Stimulated activated CD4-positive, alpha-beta T cell treated with anti-CD3 and anti-CD28 coated beads, Interleukin-4, amount 100 ng/mL, for 24 hours (primary cell): ENCODE measurements at places on chromosomes 11 and 22.
A peak's percentile ranks its signal among the peaks of the same experiment; 100 is the strongest.

- peak; percentile 65 for DNase-seq
These were observed 3.8 kb upstream of the ADORA2A start for GRCh38 chr22:24423519-24424000.

DNA sequence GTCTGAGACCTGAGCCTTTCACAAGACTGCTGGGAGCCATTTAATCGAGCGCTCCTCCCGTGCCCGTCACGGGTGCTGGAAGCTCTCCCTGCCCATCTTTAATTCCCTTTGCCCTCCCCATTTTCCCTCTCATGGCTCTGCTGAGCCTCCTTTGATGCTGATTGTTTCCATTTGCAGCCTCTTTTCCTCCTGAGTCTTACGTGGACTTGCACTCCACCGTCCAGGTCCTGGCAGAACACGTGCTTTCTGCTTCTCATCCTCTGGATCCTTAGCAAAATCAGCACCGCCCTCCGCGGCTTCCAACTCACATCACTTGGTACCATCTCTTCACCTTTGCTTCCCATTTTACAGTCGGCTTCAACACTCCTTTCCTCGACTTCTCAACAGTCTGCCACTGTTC, 7.3 kb downstream of the IFT27 start:
- no peak for DNase-seq

GRCh38 chr22:45740236-45740635, 68.6 kb downstream of the ATXN10 start:
- DNase-seq: no peak

GRCh38 chr11:75338516-75339208, 12.8 kb downstream of the ARRB1 start:
- DNase-seq: peak; percentile 47

GRCh38 chr22:26853071-26853470, 195.7 kb downstream of the MIAT start:
- DNase-seq: no peak

DNA sequence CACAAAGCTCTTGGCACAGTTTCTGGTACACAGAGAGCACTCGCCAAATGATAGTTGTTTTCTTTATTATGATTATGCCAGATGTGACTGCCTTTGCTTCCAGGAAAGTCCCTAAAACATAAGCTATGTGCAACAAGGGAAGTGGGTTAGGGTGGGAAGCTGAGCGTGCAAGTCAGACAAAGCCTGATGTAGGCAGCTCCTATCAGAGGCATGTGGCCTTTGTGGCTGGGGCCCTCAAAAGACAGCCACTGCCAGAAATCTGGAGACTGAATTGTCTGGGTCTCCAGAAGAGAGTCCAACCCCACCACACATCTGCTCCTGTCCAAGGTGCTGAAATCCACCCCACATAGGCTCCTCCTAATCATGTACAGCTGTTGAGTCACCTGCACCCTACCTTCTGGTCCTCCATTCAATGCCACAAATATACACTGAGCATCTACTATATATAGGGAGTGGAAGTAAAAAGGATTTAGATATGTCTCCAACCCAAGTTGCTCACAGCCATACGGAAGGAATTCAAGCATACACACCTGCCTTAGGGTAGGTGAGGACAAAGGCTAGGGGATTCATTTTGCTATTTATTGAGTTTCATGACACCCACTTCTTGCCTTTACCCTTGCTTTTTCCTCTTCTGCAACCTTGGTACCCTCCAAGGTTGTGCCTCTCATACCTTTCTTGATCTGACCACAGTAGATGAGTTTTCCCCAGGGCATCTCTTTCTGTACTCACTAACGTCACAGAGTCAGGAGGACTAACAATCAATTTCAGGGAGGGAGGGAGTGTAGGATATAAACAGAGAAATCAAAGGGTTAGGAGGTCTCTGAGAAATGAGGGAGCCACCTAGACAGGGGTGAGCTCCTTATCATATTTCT, 12.4 kb downstream of the SEC14L3 start:
- no peak for DNase-seq

DNA sequence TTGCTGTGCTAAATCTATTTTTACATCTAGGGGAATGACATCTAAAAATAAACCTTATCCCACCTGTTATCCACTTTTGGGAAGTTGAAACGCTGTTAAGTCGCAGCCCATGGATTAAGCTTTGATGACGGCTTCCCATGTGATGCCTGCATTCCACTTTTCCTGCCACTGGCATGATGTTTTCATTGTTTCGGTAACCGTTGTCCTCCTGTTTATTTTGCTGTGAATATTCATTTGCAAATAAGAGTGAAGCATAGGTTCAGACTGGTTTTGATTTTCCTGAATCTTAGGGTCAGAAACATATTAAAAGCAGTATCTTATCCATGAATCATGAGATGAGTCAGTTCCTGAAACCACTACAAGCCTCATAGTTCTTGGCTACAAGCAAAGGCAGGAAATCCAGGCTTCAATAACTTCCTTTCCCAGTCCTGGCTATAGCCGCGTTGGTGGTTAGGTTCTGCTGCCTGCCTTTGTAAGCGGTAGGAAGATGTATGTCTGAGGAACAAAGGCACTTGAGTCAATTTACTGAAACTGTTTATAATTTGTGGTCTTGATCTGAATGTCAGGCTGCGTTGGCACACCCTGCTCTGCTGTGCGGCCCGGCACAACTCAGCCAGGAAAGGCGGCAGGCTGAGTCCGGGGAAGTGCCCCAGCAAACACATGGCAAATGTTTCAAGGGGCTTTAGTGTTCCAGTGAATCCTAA, 19.4 kb downstream of the TEAD1 start:
- DNase-seq: no peak

- DNase-seq: no peak
These were observed 120.9 kb upstream of the ZC3H12C start for GRCh38 chr11:109972181-109972715.

- no peak for DNase-seq
These were observed 20.6 kb downstream of the TSPAN4 start for GRCh38 chr11:863023-863909.

DNA sequence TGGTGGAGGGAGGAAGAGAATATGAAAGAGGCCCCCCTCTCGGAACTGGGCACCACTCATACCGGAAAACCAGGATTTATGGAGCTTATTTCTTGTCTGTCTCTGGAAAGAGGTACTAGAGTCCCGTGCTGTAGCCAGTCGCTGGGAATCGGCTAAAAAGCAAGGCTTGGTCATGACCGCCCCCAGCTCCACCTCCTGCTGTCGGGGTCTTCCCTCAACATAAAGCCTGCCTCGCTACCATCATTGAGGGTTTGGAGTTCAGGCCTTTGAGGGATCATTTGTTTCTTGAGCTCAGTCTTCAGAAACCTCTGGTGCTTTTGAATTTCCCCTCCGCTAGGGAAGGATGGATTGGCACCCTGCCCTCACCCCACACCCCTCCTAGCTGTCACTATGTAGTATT, 97.1 kb downstream of the TSPAN18 start:
- no peak for DNase-seq

DNA sequence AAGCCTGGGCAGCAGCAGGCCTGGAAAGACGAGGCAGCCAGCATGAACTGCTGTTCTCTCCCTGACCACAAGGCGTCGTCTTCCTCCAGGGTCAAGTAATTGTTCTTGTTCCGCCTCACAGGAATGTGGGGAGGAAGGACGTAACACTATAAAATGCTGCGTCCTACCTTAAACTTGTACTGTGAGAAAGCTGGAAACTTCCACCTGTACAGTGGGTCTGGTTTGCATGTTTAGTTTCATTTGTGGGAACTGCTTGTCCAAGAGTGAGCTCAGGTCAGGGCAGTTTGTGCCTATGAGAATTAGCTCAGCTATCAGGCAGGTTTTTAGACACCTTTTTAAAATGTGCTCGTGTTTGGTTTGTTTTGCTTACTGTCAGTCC, 55.2 kb downstream of the PANX1 start:
- DNase-seq: peak; percentile 15

DNA sequence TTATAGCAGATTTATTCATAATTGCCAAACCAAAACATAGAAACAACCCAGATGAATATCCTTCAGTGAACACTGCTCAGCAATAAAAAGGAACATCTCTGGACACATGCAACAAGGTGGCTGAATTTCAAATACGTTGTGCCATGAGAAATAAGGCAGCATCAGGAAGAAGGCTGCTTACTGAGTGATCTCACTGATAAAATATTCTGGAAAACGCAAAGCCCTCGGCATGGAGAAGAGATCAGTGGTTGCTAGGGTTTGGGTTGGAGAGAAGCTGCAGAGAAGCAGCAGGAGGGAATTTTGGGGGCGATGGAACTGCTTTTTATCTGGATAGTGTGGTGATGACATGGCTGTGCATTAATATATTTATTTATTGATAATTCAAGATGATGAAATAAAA, 11.0 kb upstream of the SHANK2 start:
- no peak for DNase-seq

- no peak for DNase-seq
These were observed 369.3 kb downstream of the CADM1 start for GRCh38 chr11:115134926-115135325.

DNA sequence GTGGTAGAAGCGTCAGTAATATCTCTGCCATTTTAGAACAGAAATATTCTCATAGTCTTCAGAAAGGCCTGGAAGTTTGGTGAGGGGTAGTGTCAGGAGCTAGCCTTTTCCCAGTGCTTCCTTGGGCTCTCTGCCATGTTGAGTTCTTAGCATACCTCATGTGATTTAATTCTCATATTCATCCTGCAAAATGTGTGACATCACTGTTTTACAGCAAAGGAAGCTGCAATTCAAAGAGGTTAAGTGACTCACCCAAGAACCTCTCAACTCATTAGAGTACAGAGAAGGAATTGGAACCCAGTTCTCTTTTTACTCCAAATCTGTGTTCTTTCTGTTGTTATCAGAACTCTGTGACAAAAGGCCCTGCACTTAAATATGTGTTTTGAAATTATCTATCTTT, 72.1 kb downstream of the RNF169 start:
- DNase-seq: no peak

GRCh38 chr22:50228366-50228765, 16.5 kb downstream of the TUBGCP6 start:
- DNase-seq: no peak

- no peak for DNase-seq
These were observed 31.8 kb downstream of the PPFIBP2 start for GRCh38 chr11:7545611-7546010.

DNA sequence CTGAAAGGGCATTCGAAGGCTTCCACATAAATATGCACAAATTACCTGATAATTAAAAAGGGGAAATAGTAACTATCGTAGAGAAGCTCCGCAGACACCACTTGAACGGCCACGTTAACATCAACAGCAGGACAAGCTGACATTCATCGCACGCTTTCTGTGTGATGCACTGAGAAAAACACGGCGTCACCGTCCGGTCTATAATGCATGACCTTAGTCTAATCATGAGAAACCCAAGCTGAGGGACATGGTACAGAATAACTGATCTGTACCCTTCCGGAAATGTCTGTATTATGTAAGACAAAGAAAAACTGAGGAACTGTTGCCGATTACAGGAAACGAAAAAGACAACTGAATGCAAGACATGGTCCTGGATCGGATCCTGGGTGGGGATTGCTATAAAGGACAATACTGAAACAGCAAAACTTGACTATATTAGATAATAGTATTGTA, 678 bp upstream of the RANGAP1 start:
- DNase-seq: peak; percentile 46

DNA sequence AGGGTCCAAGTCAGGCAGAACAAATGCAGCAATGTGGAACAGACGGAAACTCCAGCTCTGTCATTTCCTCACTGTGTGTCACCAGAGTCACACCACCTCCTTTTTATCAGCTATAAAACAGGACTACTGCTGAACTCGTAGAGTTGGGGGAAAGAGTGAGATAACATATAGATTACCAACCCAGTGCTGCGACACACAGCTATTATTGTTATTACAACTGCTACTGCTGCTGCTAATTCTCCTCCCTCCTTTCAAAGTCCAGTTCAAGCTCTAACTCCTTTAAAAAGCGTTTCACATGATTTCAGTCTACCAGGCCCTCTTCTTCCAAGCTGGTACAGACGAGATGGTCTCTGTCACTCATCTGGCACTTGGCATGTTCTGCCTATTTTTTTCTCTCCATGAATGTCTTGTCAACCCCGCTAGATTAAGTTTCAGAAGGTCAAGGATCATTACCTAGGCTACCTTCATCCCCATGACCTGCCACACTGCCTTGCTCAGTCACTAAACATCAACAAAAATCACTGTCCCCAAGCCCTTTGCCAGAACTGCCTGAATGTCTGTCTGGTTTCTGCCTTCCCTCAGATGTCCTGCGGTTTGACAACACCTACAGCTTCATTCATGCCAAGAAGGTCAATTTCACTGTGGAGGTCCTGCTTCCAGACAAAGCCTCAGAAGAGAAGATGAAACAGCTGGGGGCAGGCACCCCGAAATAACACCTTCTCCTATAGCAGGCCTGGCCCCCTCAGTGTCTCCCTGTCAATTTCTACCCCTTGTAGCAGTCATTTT, 3.7 kb upstream of the MTFP1 start:
- peak; percentile 22 for DNase-seq

DNA sequence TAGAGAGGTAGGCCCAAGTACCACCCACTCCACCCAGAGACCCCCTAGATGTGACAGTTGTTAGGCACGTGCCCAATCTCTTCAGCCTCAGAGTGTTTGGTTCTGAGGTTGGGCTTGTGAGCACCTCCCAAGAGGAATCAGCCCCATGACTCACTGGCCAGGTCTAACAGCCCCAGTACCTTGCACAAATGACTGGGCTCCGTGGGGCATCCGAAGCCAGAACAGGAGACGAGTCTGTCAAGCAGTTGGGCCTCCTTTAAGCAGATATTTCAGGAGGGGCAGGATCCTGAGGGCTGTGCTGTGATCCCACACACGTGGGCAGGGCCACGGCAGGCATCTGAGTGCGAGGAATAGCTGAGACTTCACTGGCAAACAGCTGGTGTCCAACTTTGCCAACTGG, 29.1 kb upstream of the FGF19 start:
- DNase-seq: no peak

DNA sequence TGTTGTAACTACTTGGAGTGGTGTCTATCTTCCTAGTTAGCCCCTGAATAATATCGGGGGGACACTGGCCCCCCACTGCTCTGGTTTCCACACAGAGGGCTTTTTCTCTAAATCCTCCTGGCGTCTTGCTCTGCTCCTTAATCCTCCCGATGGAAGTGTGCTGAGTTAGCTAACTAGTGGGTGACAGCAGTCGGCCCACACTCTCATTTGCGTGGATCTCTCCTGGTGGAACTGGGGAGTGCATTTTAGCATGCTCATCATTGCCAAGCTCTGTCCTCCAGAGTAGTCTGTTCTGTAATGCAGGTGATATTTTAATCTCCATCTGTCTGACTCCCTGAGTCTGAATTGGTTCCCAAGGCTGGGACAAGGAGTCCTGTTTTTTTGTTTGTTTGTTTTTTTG, 46.1 kb upstream of the RASSF10 start:
- DNase-seq: no peak

DNA sequence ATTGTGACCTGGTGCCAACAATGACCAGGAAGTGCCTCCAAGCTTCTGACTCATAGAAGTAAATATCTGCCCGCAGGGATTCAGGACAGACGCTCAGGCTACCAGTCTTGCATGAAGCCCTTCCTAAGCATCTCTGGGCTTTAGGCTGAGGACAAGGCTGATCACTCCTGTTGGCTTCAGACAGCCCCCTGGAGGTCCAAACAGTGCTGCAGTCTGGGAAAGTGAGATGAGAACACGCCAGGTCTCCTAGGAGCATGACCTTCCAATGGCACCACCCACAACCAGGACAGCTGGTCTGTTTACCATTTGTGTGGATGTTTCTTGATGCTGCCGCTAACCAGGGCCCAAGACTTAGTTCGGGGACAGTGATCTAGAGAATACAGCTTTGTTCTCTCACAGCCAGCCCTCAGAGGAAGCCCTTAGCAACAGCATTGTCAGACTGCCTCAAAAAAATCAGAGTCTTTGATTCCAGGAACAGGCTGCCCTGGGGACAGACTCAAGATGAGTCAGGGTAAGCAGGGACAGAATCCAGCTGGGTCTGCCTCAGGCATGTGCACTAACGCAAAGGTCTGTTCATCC, 111.2 kb downstream of the ZNF280B start:
- DNase-seq: no peak
